ENCODE measurements at places on chromosomes 13 and 19. TPM values are rescaled to one million over a fixed set of nuclear protein-coding genes. Genes with fewer than 3 reads are reported as not detected.

The SIGLEC11 gene
- total RNA-seq: 0.03 TPM

The CYP4F2 gene
- not detected for total RNA-seq

The AMER2 gene
- total RNA-seq: 0.09 TPM

The ADM5 gene
- 5.1 TPM for total RNA-seq

The CLDND2 gene
- 0.45 TPM for total RNA-seq

DNA sequence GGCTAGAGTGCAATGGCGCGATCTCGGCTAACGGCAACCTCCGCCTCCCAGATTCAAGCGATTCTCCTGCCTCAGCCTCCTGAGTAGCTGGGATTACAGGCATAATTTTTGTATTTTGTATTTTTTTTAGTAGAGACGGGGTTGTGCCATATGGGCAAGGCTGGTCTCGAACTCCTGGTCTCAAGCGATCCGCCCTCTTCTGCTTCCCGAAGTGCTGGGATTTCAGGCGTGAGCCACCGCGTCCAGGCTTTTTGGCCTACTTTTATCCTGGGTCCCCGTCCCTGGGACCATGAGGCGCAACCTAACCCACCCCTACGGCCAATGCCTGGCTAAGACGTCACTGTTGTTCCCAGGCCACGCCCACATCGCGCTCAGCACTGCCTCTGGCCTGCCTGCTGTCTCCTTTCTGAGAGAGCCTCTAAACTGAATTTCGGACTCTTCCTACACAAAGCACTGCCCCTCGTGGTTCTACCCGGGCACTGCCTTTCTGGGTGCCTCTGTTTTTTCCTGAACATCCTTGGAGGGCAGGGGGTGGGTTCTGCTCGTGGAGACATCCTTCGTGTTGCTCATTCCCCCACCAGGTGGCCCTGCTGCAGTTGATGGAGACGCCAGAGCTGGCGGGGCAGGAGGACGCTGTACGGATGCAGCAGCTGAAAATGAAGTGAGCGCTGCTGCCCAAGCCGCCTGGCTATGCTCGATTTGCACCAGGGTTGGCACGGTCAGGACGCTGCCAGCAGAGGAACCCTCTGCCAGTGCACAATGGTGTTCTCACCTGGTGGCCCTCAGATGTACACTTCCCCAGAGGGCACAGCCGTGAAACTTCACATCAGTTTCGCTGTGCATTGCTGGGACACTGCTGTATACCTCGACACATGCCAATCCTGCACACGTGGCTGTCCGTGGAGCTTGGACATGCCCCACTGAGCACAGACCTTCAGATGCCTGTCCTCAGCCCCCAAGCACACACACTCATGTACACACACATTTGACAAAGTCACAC is 2.0 kb downstream of the REX1BD start:
- peak; percentile 92 for DNase-seq

DNA sequence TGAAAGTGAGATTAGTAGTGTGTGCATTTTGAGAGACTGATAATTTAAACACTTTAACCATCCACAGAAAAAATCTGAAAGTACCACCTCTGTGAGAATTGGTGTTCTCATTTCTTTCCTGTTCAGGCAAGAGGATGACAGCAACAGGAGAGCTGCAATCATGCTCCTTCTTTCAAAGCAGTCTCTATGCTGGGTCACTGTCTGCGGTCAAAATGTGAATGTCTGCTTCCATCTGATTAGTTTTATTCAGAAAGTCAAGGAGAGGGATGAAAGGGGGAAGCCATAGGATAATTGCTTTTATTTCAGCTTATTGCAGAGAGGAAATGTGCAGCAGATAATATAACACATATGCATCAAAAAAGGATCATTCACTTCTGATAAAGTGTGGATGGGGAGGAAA is 314.0 kb upstream of the GPC6 start:
- no peak for DNase-seq

GRCh38 chr13:114032126-114032799 is 58.4 kb upstream of the C13orf46 start:
- peak; percentile 79 for DNase-seq

DNA sequence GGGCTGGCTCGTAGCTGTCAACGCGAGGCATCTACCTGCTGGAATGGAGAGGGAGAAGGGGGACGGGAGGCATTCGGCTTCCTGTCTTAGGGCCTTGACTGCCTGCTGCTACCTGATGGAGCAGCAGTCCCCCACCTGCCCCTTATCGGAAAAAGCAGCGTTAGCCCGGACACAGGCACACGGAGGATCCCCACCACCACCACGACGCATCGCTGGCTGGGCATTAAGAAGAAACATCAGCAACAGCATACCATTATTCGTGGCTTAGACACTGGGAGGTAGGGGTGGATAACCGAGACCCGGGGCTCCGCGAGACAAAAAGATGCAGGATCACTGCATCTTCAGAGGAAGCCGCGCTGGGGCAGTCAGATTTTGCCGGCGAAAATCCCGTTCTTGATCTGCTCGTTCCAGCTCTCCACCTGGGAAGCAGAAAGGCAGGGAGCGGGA is 1.1 kb downstream of the COX6B2 start:
- no peak for DNase-seq

DNA sequence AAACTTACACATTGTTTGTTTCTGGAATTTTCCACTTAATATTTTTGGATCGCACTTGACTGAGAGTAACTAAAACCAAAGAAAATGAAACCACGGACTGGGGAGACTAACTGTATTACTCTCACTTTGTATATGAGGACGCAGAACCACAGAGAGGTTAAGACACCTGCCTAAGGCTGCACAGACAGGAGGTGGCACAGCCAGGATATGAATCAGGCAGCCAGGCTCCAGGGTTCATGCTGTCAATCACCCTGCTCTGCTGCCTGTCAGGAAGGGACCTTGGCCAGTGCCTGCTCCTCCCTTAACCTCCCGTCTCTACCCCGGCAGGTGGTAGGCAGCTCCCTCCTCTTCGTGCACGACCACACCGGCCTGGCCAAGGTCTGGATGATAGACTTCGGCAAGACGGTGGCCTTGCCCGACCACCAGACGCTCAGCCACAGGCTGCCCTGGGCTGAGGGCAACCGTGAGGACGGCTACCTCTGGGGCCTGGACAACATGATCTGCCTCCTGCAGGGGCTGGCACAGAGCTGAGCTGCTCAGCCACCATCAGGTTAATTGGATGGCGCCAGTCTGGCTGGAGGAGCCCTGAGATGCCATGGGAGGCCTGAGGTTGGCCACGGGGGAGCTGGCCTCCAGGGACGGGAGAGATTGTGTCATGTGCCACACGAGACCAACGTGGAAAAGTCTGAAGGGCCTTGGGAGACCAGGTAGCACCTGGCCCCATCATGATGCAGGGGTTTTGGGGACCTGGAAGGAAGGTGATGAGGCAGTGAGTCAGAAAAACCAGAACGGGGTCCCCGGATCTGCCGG is 11.0 kb downstream of the ACTMAP start:
- DNase-seq: no peak

- no peak for DNase-seq
Measured at GRCh38 chr19:4991996-4992698, 23.2 kb downstream of the KDM4B start.

DNA sequence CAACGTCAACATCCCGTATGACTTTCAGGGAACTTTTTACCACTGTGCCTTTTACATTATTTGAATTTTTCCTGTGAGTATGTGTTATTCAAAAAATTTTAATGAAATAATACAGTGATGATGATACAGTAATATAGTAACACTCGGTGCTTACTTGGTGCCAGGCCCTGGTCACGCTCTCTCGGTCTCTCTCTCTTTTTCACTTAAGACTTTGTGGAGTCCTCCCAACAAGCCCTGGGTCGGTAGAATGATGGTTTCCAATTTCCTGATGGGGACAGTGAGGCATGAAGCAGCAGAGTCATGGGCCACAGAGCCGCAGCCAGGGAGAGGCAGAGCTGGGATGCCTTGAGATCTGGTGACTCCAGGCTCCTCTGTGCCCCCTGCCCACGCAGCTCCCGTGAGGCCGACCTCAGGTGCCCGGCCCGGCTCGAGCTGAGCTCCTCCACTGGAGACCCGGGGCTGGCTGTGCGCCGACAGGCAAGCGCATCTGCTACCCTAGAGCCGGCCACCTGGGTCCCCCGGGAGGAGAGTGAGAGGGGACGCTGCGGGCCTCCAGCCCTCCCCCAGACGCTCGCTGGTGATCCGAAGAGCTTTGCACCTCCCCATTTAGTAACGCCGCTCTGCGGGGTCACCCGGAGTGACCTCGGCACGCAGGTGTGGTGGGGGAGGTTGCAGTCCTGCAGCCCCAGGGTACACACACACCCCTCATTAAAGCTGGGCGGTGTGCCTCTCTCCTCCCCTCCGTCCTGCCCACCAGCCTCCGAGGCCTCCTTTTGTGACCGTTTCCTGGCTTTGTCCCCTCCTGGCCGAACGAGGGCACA is 4.4 kb upstream of the SBK3 start:
- peak; percentile 79 for DNase-seq

- DNase-seq: no peak
Measured at GRCh38 chr19:41430922-41431321, 3.7 kb upstream of the B3GNT8 start.

DNA sequence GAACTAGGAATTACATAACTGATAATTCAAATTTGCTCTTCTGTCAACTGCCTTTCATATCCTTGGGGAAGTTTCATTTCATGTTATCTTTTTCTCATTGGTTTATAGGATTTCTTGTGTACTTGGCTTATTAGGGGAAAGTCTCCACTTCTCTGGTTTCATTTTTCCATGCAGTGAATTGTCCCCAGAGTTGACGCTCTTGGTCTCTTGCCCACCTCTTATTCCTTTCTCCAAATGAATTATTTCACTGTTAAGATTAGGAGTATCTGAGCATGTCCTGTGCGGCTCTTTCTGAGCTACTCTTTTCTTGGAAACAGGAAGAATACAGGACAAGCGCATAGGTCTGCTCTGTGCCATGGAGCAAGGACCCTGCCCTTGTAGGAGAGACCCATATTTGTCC is 104.8 kb downstream of the POSTN start:
- no peak for DNase-seq

DNA sequence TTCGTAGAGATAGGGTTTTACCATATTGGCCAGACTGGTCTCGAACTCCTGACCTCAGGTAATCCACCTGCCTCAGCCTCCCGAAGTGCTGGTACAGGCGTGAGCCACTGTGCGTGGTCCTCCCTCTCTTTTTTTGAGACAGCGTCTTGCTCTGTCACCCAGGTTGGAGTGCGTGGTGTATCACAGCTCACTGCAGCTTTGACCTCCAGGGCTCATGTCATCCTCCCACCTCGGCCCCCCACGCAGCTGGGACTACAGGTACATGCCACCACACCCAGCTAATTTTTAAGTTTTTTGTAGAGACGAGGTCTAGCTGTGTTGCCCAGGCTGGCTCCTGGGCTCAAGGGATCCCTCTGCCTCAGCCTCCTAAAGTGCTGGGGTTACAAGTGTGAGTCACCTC is 18.2 kb downstream of the ZSCAN18 start:
- no peak for DNase-seq

- no peak for DNase-seq
Measured at GRCh38 chr19:31280287-31281006, 68.8 kb downstream of the TSHZ3 start.

GRCh38 chr19:48090281-48090802 is 20.3 kb downstream of the PLA2G4C start:
- DNase-seq: no peak

DNA sequence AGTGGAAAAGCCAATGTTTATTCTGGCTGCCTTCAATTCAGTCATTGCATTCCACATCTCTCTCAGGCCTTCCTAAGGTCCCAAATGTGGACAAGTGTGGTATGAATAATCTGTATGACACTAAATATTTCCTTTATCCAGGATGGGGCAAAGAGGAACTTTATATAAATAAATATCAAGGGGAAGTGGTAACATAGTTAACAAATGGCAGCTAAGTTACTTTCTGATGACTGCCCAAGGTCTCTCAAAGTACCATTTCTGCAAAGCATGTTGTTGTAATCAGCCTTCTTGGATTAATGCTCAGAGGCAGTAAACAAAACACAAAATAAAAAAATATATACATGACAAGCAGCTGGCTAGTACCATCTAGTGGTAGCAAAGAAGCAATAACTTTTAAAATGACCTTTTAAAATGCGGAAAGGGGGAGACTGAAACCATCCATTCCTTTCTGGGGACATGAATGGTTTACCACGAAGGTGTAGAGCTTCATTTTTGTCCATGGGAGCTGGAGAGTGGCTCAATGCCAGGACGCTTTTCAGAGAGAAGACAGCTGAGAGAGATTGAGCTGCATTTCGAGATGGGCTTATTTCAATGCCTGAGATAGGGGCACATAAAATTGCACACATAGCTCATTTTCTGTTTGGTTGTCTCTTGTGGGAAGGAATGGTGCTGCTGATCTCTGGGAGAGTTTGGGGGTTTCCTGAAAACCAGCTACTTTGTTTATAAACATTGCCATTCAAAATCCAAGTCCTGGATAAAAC is 259.2 kb downstream of the RFC3 start:
- DNase-seq: peak; percentile 10

GRCh38 chr19:12955996-12956395 is 1.0 kb downstream of the GADD45GIP1 start:
- DNase-seq: no peak

DNA sequence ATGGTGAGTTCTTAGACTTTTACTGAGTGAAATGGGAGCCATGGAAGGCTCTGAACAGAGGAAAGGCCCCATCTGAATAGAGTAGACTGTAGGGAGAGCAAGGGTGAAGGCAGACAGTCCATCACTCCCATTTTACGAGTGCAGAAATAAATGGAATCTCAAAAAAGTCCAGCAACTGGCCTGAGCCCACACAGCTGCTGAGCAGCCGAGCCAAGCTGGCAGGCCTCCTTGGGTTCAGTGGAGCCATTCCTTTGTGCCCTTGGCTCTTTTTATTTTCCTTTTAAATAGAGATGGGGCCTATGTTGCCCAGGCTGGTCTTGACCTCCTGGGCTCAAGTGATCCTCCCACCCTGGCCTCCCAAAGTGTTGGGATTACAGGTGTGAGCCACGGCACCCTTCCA is 1.0 kb upstream of the MYH14 start:
- DNase-seq: no peak

DNA sequence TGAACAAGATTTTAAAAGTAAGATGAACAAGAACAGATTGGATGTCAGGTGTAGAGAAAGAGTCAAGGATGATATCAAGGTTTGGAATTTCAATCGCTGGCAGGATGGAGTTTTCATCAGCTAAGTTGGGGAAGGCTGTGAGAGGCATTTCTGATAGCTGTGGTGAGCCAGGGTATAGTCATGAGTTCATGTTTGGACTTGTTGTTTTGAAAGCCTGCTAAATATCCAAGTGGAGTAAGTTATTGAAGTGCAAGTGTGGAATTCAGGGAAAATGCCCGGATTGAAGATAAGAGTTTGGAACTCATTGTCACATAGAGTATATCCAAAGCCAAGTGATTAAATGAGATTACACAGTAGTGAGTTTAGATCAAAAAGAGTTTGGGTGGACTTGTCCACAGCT is 11.0 kb upstream of the EPSTI1 start:
- no peak for DNase-seq

- DNase-seq: no peak
Measured at GRCh38 chr19:20912973-20913372, 10.1 kb upstream of the ZNF85 start.

- peak; percentile 41 for DNase-seq
Measured at GRCh38 chr19:48244281-48244680, 11.4 kb downstream of the CARD8 start.

- no peak for DNase-seq
Measured at GRCh38 chr13:98494769-98495168, 82.1 kb downstream of the STK24 start.
